ENCODE measurements at places on chromosomes 2 and 18.

DNA sequence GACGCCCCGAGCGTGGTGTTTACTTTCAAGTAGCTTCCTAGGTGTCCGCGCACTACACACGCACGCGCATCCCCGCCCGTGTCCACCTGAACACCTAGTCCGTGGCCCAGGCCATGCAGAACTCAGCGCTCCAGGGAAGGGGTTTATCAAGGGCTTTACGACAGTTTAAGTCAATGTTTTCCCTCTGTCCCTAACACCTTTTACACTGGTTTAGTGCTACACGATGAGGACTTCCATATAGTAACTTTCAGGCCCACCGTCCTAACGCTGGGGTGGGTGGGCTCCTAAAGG, 1.4 kb upstream of the BCL2 start:
- DNase-seq = no peak

DNA sequence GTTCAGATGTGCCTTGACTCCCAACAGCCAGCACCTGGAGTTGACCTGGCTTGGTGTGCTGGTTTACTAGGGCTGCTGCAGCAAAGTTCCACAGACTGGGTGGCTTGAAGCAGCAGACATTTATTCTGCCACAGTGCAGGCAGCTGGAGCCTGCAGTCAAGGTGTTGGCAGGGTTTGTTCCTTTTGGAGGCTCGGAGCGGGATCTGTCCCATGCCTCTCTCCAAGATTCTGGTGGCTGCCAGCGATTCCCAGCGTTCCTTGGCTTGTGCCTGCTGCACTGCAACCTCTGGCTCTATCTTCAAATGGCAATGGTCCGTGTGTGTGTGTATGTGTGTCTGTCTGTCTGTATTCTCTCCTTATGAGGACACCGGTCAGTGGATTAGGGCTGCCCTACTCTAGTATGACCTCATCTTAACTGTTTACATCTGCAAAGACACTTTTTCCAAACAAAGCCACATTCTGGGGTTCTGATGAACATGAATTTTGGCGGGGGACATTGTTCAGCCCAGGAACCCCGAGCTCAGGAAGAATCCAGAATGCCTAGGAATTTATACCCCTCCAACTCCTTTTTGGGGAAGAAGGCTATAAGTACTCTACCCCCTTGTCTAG, 44.7 kb upstream of the TMEM131 start:
- DNase-seq = no peak

DNA sequence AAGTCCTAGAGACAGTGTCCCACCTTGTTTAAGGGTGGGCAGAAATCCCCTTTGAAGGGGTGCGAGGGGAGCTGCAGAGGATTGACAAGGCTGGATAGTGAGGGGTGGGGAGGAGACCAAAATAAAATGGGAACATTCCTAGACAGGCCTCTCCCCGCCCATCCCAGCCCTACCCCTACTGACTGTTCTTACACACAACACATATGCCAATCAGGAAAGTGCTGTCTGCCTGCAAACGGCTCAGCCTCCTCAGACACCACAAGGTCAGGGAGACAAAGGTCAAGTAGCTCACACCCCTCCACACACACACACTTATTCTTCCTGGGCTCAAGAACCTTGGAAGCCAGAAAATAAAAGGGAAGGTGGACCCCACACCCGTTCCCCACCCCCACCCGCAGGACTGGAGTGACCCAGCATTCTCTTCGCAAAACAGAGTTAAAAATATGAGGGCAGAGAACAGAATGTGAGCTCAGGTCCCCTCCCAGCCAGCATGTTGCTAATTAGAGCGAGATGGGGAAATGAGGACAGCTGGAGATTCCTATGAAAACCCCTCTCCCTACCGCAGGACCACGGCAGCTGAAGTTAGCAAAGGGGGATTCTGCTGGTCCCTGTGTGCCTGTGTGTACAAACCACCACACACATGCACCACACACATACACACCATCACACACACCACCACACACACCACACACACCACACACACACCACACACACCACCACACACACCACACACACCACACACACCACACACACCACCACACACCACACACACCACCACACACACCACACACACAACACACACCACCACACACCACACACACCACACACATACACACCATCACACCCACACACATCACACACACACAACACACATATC, 197.8 kb downstream of the TNS1 start:
- no peak for DNase-seq

DNA sequence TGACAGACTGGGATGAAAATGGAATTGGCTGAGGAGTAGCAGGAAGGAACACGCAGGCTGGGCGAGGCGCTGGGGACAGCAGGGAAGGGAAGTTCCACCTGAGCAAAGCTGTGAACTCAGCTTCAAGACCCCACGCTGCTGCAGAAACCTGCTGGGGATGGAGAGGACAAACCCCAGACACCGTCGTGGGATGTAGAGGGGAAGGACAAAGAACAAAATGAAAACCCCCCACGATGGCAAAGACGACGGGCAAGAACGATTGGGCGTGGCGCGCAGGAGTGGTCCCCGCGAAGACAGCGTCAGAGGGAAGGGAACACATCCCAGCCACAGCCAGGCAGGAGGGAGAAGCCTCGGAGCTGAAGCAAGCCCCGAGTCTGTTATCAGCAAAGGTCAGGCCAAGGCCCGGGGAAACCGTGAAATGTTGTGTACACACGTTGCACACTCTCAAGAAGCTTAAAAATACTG, 222.9 kb downstream of the NDUFA10 start:
- no peak for DNase-seq

DNA sequence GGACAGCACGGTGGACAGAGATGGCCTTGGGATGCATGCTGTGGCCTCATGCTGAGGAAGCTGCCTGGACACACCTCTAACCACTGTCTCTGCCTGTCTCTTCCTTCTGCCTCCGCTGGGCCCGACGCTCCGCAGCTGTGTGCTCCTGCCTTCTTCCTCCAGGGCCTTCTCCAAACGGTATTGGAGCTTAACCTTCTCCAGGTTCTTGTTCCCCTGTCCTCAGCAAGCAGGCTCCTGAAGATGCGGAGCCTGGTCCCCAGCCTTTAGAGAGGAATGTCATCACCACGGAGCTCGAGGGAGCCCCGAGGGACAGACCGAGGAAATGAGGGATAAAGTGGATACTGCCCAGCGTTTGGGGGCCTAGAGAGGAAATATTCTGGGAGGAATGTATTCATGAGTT, 155.1 kb downstream of the DYSF start:
- no peak for DNase-seq

- no peak for DNase-seq
These were observed 45.0 kb upstream of the MGAT5 start for GRCh38 chr2:134208825-134209224.

DNA sequence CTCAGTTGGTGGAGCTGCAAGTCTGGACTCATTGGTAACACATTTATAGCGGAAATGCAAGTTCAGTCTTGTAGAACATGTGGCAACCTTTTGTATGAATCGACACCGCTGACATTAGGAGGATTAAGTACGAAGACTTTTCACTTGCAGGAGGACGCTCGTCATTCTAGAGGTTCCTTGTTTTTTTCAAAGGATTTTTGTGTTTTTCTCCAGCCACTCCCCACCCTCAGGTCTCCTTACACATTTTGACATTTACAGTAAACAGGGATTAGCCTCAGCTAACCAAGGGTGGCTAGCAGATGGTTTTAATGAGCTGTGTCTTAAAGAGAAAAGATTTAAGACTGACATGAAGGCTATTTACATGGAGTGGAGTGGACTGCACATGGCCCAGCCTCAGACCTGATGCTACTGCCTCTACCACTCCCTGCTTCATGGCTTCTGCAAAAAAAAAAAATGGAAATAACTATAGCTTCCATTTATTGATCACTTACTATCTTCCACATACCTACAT, 173.8 kb downstream of the TRIB2 start:
- no peak for DNase-seq

DNA sequence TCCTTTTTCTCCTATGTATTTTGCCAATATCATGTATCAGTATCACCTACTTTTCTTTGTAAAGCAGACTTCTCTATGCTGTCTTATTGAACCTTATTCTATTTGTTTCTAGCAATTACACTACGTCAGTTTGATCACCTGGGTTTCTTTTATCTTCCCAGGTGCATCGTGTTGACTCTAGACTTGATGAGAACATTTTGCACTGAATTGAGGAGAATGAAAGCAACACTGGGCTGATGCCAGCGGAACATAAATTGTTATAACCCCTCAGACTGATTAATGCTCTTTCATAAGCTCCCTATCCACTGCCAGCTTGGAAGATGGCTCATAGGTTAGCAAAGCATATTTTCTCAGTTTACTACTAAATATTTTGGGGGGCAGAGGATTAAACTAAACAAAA, 140.6 kb downstream of the EPHA4 start:
- no peak for DNase-seq

- DNase-seq = no peak
These were observed 190.8 kb downstream of the SEPTIN10 start for GRCh38 chr2:109422758-109423500.

DNA sequence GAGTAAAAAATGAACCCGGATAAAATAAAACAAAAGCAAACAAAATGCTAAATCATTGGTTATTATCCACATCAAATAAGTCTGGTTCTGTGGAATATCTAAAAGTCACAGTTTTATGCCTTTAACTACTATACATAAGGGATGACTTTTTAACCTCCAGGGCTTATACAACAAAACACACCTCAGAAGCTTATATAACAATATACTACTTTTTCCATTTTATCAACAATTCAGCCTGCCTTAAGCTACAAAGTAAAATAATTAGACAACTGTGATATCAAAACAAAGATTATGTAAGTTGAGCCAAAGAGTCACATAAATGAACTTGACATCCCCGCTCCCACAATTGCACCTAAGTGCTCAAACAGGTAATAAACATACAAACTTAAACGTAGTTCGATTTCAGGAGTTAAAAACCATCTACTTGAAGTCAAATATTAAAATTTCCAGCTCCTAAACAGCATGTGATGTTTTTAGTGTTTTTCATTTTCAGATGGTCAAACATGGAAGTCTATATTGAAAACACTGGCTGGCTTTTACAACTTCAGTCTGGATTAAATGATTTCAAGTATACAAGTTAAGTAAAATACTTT, 54.7 kb downstream of the ATIC start:
- DNase-seq = no peak

DNA sequence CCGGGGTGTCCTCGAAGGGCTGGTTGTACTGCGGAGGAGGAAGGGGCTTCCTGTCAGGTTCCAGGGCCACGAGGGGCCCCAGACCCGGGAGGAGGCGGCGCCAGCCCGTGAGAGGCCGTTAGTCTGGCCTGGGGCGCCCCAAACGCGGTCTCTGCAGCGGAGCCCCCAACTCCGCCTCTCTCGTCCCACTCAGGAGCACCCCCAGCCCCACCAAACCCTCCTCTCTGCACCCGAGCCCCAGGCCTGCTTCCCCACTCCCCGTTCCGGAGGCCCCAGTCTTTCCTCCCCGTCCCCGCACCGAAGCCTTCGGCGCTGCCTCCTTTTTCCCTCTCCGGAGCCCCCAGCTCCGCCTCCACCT, 473 bp downstream of the HJURP start:
- DNase-seq = no peak

GRCh38 chr2:42846026-42846425, 53.6 kb upstream of the HAAO start:
- no peak for DNase-seq

DNA sequence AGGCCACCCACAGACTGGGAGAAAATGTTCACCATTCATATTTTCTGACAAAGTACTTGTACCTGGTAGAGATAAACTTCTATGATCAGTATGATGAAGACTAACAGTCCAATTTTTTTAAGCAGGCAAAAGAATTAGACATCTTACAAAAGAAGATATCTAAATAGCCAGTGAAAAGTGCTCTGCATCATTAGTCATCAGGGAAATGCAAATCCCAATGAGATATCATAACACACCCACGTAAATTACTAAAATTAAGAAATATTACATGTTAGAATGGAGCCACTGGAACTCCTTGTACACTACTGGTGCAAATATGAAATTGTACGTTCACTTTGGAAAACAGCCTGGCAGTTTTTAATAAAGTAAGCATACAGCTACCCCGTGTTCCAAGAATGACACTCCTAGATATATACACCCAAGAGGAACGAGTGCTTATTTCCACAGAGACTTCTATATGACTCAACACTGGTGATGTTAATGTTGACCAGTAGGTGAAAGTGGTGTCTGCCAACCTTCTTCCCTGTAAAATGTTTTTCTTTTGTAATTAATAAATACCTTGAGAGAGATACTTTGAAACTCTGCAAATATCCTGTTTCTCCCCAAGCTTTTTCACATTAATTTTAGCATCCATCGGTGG, 80.3 kb downstream of the NPAS2 start:
- no peak for DNase-seq

DNA sequence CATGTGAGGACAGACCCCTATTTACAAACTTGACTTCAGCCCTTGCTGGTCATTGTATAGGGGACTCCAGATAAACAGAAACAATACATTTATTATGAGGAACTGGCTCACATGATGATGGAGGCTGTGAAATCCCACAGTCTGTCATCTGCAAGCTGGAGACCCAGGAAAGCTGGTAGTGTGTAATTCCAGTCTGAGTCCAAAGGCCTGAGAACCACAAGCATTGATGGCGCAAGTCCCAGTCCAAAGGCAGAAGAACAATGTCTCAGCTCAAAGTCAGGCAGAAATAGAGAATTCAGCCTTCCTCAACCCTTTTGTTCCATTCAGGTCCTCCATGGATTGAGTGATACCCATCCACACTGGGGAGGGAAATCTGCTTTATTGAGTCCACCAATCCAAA, 28.1 kb upstream of the SPP2 start:
- no peak for DNase-seq

DNA sequence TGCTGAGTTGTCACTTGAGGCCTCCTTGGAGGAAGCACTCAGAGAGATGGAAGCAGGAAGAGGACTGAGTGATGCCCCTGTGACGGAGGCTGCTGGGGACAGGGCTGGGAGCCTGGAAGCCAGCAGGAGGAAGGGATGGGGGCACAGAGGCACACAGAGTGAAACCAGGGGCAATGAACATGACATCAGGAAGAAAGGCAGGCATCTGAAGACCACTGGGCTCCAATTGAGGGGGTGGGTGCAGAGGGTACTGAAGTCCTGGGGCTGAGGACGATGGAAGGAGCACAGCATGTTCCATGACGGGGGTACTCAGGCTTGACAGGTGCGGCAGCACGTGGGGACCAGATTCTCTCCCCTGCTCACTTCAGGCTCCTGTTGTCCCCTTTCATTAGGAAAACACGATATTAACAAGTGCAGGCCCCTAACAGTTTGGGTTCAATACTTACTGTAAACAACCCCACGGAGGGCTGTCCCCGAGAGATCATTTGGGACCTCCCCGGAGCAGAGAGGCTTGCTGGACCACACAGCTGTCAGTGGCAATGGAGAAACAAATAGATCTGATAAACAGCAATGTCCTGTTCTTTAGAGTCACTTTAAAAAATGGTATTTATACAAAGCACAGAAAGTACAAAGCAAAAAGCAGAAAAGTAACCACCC, 8.7 kb downstream of the INPP5D start:
- no peak for DNase-seq

DNA sequence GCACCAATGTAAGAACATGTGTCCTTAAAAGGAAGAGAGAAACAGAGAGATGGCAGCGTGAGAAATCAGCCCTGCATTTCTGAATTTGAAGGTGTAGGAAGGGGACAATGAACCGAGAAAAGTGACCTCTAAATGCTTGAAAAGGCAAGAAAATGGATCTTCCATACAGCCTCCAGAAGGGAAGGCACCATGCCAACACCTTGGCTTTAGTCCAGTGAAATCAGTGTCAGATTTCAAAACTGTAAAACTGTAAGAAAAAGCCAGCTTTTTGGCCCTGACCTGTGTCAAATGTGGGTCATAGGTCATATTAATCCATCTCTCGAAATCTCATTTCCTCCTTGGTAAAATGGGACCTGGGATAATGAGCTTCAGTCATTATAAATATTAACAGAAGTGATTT, 762.3 kb downstream of the DCDC2C start:
- DNase-seq = no peak

Measured in epithelial cell of prostate (primary cell).